ENCODE measurements at places on chromosomes 12 and 14.
A peak's percentile ranks its signal among the peaks of the same experiment; 100 is the strongest.

- no peak for DNase-seq
These were observed 13.5 kb upstream of the GOLGA5 start for GRCh38 chr14:92780444-92781232.

- no peak for DNase-seq
These were observed 38.0 kb upstream of the WSCD2 start for GRCh38 chr12:108090932-108091678.

DNA sequence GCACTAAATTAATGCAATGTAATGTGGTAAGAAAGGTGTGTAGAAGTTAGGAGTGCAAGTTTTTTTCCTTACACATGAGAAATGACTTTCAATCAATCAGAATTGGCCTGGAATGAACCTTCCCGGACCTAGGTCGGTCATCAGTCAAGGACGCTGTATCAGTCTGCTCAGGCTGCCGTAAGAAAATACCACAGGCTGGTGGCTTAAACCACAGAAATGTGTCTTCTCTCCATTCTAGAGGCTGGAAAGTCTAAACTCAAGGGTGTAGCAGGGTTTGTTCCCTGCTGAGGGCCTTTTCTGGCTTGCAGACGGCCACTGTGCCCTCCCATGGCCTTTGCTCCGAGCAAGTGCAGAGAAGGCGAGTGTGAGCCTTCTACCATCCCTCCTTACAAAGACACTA lies 86.6 kb upstream of the DYNC1H1 start:
- no peak for DNase-seq

GRCh38 chr12:15689751-15690191 lies 99.4 kb downstream of the EPS8 start:
- DNase-seq, result no peak

GRCh38 chr12:70032076-70032475 lies 207.0 kb downstream of the MYRFL start:
- no peak for DNase-seq

- no peak for DNase-seq
These were observed 13.1 kb downstream of the KRT85 start for GRCh38 chr12:52354200-52354599.

DNA sequence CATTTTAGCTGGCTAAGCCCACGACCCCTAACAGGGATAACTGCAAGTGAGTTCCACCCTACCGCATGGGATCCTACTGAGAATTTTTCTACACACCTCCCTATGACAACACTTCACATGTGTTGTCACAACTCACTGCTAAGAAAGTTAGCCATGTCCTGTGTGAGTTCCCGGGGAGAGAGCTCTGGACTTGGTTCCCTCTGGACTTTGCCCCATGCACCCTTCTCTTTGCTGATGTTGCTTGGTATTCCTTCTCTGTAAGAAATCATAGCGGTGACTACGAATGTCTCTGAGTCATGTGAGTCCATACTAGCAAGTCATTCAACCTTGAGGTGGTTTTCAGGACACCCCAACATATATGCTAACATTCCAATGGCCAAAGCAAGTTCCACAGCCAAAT lies 9.5 kb upstream of the CDKN3 start:
- no peak for DNase-seq

- DNase-seq, result no peak
These were observed 474.0 kb downstream of the ZFP36L1 start for GRCh38 chr14:68318828-68319227.

DNA sequence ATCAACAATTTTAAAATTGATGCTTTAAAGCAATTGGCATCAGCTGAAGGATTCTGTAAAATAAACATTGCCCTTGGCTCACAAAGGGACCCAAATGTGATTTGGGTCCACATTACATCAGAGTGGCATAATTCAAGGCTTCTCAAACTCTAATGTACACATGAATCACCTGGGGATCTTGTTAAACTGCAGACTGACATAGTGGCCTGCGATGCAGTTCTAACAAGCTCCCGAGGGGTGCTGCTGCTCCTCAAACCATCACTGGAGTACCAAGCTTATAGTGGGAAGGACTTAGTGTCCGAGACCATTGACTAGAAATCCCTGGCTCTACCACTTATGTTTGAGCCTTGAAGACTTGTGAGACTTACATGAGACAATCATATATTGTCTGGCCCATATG lies 31.8 kb upstream of the DNM1L start:
- no peak for DNase-seq

DNA sequence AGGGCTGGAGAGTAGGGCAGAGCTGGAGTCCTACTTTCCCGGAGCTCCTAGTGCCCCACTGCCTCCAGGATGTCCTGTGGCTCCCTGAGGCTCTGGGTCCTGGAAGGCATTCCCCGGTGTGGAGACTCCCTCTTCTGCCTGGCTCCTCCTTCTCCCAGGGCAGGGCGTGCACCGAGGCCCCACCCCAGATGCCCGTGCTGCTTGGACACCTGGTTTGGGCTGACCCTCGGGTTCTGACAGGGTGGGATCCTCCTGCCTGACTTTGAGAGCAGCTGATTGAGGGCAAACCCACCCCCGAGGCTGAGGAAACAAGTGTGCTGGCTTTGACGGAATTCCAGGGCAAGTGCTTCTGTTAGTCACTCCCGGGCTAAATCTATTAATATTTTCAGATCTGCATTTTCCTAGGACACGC lies 15.4 kb downstream of the TEAD4 start:
- no peak for DNase-seq

DNA sequence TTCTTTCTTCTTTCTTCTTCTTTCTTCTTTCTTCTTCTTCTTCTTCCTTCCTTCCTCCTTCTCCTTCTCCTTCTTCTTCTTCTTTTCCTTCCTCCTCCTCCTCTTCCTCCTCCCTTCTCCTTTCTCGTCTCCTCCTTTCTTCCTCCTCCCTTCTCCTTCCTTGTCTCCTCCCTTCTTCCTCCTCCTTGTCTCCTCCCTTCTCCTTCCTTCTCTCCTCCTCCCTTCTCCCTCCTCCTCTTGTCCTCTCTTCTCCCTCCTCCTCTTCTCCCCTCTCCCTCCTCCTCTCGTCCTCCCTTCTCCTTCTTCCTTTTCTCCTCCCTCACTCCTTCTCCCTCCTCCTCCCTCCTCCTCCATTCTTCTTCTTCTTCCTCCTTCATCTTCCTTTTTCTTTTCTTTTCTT lies 44.5 kb downstream of the NUBPL start:
- no peak for DNase-seq

DNA sequence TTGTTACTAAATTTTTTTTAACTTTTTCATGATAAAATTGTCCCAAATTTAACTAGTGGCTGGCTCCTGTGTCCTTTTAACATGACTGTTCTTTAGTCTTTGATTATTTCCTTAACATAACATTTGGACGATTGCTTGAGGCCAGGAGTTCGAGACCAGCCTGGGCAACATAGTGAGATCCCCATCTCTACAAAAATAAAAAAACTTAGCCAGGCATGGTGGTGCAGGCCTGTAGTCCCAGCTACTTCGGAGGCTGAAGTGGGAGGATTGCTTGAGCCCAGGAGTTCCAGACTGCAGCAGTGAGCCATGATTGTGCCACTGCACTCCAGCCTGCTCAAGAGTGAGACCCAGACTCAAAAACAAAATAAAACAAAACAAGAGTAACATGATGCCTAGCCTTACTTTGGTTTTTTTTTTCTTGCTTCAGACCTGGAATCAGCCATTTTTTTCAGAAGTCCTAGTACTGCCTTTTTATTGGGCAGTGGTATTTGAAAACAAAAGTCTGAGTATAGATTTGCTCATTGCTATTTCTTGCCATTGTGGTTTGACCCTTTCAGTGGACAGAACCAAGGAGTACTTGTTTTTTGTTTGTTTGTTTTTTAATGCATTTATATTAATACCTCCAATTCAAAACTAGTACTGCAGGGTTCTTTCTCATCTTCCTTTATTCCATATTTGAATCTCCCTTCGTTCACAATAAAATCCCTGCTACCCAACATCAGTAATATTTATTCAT lies 4.8 kb downstream of the TOGARAM1 start:
- DNase-seq, result no peak

DNA sequence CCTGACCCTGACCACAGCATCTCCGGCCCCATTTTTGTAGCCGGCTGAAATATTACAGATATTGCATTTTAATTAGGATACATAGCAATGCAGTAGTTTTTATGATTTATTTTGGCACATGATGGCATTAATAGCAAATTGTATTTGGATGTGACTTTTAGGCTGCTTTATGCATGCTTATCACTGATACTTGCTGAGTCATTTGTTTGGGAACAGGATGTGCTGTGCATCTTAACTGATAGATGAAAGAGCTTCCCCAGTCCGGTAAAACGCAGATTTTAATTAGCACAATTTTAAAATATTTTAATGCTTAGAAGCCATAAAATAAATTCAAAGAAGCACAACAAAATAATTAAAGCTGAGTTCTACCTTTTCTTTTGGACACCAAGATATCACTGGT lies 90.7 kb downstream of the OTOGL start:
- DNase-seq, result no peak

GRCh38 chr14:100888789-100889315 lies 14.7 kb downstream of the RTL1 start:
- no peak for DNase-seq

- DNase-seq, result no peak
These were observed 1.3 kb upstream of the NR2C1 start for GRCh38 chr12:95074766-95075165.

DNA sequence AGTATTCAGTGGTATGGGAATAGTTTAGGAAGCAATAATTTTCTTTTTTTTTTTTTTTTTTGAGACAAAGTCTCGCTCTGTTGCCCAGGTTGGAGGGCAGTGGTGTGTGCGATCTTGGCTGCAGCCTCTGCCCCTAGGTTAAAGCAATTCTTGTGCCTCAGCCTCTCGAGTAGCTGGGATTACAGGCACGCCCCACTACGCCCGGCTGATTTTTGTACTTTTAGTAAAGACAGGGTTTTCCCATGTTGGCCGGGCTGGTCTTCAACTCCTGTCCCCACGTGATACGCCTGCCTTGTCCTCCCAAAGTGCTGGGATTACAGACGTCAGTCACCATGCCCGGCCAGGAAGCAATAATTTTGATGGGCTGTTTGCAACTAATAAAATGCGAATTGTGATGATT lies 62.1 kb downstream of the ATG14 start:
- no peak for DNase-seq

DNA sequence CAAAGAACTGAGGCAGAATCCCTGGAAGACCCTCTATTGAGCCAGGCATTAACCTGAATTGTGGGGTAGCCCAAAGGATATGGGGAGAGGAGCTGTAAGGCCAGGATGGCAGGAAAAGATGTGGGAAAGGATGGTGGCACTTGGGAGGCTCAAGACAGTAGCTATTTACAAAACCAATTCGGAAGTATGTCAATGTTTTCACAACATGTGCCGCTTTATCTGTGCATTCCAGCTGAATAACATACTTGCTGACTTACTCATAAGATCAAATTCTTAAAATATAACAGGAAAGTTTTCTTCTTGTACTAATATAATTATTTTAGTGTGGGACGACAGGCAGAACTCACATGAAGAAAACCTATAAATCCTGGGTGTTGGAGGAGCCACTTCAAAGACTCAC lies 10.6 kb downstream of the BBS10 start:
- no peak for DNase-seq

DNA sequence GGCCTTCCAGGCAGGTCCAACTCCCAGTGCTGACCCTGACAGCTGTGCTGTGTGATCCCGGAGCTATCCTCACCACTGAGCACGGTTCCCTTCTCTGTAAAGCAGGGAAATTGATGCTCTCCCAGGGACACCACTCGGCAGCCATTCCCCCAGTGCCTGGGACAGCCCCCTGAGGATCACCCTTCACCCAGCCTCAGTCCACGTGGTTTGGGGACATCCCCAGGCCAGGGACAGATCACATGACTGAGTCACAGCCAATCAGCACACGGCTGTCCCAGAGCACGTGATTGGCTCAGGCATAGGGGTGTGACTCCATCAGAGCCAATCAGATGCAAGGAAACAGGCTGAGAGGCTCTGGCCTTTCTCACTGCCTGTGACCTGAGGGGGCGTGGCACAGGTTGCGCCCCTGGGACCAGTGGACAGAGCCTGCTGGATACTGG lies 68.8 kb upstream of the SFSWAP start:
- no peak for DNase-seq

DNA sequence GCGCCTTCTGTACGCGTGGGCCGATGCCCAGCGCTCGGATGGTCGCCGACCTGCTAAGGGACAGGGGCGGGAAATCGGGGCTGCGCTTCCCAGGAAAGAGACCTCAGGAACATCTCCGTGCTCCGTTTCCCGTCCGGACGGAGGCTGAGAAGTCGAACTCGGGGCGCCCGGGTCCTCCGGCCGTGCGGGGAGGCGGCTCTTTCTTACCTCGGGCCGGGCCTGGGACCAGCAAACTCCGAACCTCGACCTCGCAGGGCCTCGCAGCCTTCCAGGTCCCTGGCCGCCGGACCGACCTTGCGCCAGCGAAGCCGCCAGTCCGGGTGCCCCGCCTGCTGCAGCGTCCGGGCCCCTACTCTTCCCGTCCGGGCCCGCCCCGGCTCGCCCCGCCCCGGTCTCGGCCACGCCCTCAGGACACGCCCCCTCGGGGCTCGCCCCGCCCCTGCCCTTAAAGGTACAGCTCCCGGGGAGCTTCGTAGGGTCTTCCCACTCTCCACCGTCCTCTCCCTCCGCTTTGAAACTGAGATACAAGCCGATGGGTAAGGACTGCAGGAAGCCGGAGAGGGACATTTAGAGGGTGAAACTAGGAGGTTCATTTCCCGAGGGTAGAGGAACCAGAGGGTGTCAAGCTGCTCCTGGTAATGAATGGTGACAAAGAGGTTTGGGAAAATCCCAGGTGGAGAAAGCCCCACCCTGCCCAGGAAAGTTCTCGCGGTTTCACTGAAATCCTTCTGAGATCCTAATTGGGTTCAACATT lies at the start of gene SLC8B1:
TSS of gene SLC8B1 (minus strand) at position 324 of the 754 bp plus-strand sequence. CDS start 2,231 bp downstream, outside the sequence.
- peak; percentile 89 for DNase-seq

GRCh38 chr12:65756956-65757511 lies 67.2 kb upstream of the HMGA2 start:
- DNase-seq, result no peak

GRCh38 chr12:117236456-117237001 lies 46.3 kb upstream of the FBXO21 start:
- DNase-seq, result peak; percentile 49

DNA sequence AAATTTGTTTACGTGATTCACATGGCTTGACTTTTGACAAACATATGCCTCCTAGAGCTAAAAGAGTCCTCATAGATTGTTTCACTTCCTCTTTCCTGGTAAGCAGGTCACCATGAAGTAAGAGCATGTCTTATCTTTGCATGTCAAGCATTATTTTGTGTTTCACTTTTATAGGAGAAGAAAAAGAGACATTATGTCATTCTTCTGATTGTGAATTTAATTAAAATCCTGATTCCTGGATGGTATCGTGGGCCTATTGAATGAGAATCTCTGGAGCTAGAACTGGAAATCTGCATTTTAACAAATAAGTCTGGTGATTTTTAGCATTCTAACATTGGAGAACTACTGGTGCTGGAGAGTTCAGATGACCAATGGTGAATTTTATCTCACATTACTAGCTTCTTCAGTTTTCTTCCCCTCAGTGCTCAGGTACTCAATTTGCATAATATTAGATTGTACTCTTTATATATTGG lies 218.6 kb upstream of the ATP2B1 start:
- no peak for DNase-seq

Measured in activated CD4-positive, alpha-beta T cell treated with anti-CD3 and anti-CD28 coated beads, Interleukin-2, amount 50 U/mL, for 24 hours (primary cell).